HuH-7.5 (cell line): ENCODE measurements at places on chromosomes 5 and 9.

DNA sequence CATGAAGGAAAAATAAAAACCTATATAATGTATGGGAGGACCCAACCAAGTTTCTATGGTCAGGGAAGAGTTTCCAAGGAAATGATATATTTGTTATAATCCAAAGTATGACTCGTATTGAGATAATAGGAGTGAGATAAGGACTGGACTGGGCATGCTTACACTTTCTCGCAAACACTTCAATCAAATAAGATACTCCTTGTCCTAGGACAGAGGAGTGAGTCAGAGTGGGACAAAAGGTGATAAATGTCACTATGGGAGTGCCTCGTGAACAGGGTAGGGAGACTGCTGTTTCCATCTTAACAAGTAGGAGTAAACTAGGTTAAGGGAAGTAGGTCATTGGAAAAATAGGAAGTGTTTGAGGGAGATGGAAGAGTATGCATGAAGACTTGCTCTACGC is 47.2 kb downstream of the MACIR start:
- no peak for DNase-seq

DNA sequence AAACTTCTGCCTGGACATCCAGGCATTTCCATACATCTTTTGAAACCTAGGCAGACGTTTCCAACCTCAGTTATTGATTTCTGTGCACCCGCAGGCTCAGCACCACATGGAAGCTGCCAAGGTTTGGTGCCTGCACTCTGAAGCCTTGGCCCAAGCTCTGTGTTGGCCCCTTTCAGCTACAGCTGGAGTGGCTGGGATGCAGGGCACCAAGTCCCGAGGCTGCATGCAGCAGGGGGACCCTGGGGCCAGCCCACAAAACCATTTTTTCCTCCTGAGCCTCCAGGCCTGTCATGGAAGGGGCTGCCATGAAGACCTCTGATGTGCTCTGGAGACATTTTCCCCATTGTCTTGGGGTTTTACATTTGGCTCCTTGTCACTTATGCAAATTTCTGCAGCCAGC is 49.9 kb downstream of the NFX1 start:
- DNase-seq: no peak

- peak; percentile 27 for DNase-seq
Measured at GRCh38 chr9:84315278-84315877, 25.2 kb downstream of the SLC28A3 start.

DNA sequence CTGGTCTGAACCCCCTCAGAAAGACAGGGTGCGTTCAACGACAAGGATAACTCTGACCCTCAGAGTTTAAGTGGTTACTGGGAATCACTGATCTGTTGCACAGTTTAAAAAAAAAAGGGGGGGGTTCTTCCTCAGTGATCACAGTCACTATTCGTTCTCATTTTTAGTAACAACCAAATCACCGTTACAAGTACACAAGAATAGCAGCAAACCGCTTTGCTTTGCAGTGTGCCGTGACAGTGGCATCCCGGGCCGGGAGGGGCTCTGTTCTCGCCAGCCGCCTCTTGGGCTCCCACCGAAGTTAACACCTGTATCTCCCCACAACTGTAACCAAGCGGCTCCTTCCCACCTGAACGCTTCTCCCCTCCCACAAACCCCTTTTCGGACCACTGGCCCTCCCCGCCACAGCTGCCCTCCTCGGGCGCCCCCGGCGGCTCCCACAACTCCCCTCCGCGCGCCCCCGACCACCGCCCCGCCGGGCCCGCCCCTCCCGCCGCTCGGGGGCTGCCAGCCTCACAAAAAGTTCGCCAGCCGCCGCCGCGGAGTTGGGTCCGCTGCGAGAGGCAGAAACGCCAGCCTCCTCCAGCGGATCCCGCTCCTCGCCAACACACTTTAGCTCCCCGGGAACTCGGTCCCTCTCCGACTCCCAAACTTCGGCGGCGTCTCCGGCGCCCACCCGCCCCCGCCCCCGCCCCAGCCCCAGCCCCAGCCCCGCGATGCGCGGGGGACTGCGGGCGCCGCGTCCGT is 1.2 kb downstream of the SSBP2 start:
- peak; percentile 46 for DNase-seq

- DNase-seq: no peak
Measured at GRCh38 chr5:79499640-79500273, 14.2 kb downstream of the HOMER1 start.

- DNase-seq: no peak
Measured at GRCh38 chr9:118674942-118675341, 694.3 kb downstream of the BRINP1 start.

GRCh38 chr9:110890416-110890815 is 147.9 kb downstream of the LPAR1 start:
- no peak for DNase-seq

- no peak for DNase-seq
Measured at GRCh38 chr5:119631660-119632059, 2.3 kb downstream of the FAM170A start.

DNA sequence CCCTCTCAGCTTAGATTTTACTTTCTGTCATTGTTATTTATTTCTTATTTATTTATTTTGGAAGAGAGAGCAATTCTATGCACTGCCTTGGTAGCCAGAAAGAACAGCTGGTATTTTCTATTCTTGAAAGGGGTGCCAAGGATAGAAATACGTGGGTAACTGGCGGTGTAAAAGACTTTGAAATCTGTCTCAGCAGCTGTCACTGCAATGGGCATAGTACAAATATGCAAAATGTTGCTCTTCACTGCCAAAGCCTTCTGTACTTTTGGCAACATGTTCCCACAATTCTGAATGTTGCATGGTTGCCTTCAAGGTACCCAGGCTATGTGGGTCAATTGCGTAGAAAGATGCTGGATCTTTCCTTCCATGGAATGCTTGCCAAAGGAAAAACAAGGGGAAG is 230.2 kb upstream of the EDIL3 start:
- no peak for DNase-seq

GRCh38 chr5:35146406-35146805 is 83.9 kb downstream of the PRLR start:
- no peak for DNase-seq

DNA sequence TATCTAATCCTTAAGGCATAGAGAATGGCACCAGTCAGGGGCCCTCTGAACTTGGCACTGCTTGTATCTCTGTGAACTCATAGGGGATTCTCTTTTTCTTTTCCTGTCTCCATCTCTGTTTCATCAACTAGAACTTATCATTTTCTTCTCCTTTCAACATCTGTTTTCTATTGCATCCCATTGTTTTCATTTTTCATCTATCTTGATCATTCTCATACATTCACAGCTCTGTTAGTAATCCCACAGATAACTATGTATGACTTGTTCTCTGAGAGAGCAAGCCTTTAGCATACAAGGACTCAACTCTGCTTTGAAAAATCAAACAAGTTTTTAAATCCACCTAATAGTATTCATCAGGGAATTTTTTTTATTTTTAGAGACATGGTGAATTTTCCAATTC is 264.3 kb downstream of the ARRDC3 start:
- DNase-seq: no peak

GRCh38 chr9:83239747-83240146 is 176.8 kb upstream of the RASEF start:
- no peak for DNase-seq

DNA sequence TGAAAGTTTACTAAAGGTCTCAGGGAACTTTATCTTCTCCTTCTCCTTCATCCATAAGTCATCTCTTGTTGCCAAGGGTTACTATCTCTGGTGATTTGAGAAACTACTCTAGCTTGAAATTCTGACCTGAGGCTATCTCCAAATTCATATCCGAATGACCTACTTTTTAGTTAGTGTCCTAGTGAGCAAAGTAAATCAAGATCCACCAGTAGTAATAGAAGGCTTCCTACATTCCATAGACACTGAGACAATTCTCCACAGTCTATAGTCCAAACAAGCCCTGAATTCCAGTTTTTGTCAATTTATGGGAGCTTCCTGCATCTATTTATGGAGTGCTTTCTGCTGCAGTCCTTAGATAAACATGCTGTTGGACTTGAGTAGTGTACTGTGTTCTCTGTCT is 5.0 kb downstream of the IL7R start:
- DNase-seq: no peak

GRCh38 chr5:2863675-2864433 is 112.4 kb upstream of the IRX2 start:
- DNase-seq: no peak

DNA sequence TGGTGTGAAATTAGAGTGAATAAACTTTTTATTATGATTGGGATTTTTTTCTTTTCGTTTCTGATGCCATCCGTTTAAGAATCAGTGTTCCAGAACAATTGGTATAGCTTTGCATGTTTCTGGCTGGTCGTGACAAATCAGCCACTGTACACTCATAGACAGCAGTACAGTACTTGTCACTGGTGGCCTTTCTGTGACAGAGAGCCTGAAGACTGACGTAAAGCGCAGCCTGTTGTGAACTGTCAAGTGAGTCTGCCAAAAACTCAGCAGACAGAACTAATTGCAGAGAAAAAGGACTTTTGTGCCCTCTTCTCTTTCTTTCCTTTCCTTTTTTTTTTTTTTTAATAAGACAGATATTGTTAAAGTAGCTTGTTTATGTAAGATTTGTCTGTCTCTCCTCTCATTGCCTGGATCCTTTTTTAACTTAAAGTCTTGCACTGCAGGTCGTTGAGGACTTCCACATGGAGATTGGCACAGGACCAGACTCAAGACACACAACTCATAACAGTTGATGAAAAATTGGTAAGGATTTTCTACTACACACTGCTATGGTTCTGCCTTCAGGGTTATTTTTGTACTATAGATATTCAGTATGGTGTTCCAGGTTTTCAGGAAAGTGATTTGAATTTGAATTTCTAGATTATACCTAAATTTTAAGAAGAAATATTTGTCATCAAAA is 42.7 kb downstream of the NDUFS4 start:
- DNase-seq: no peak

GRCh38 chr5:128143911-128144310 is 60.3 kb downstream of the SLC12A2 start:
- DNase-seq: no peak

- no peak for DNase-seq
Measured at GRCh38 chr5:16854351-16854750, 81.7 kb downstream of the MYO10 start.

- DNase-seq: no peak
Measured at GRCh38 chr5:72210888-72211678, 103.8 kb downstream of the MAP1B start.

DNA sequence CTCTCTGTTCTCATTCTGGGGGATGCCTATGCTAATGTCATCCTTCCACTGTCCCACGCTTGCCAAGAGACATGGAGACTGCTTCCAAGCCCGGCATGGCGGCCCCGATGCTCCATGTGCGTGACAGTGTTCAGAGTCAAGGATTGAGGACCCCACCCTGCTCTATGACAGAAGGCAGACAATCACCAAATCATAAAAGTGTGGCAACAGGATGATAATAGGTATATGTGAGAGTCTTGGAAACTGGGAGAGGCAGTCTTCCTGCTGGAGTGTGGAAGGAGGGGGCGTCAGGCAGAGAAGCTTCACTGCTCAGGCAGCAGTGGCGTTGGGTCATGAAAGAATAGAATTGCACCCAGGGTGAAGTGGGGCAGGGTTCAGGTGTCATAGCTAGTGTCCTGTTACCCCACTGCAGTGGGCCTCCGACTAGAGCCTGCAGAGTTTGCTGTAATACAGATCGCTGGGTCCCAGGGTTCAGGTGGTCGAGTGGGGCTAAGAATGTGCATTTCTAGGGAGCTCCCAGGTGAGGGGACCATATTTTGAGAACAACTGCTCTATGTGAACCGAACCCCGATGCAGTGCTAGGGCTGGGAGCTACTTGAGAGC is 12.5 kb upstream of the GADD45G start:
- DNase-seq: no peak

DNA sequence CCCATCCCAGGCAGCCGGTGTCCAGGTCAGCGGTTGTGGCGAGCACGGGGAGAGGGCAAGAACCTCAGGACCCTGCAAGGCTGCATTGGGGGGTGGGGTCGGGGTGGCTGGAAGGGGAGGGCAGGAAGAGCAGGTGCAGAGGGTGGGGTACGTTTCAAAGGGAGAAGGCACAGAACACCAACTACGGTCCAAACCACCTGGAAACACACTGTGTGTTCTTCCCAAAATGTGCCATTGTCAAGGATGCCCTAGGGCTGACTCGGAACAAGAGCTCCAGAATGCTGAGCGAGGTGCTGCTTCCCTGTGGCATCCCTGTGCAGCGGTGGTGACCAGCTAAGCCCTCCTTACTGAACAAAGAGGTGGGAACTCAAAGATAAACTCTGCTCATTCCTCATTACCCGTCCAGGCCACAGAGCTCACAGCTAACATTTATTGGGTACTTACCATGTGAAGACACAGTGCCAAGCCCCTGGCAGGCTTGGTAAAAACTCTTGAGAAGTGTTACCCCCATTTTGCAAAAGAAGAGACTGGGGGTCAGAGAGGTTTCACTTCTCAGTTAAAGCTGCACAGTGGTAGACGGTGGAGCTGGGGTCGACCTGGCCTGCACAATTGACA is 153.8 kb downstream of the COL23A1 start:
- no peak for DNase-seq

DNA sequence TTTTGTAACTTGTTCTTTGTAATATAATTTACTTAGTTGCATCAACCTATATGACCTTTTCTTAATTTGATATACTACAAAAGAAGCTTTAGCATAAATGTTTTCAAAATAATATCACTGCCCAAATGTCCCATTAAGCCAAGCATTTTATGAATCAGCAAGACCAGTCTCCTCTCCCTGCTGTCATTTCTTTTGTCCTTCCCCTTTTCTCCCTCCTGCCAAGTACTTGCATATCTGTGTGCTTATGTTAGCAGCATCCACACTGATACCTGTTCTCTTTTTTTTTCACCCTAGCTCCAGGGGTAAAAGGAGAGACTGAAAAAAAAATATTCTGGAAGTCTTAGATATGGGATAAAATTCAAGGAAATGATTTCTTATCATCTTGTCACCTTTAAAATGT is 69.7 kb downstream of the ZSWIM6 start:
- DNase-seq: no peak

GRCh38 chr5:81789033-81789432 is 38.1 kb upstream of the SSBP2 start:
- no peak for DNase-seq

- no peak for DNase-seq
Measured at GRCh38 chr5:172918421-172919371, 40.5 kb upstream of the RPL26L1 start.

DNA sequence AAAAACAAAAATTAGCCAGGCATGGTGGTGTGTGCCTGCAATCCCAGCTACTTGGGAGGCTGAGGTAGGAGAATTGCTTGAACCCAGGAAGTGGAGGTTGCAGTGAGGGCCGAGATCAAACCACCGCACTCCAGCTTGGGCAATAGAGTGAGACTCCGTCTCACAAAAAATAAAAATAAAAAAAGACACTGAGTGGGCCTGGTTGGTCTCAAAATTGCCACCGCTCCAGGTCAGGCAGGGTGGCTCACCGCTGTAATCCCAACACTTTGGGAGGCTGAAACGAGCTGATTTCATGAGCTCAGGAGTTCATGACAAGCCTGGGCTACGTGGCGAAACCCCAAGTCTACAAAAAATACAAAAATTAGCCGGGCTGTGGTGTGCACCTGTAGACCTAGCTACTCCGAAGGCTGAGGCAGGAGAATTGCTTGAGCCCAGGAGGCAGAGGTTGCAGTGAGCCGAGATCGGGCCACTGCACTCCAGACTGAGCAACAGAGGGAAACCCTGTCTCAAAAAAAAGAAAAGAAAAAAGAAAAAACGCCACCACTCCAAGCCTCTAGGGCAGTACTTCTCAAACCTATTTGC is 1.8 kb downstream of the STK10 start:
- no peak for DNase-seq

- no peak for DNase-seq
Measured at GRCh38 chr5:77322406-77322805, 111.9 kb downstream of the PDE8B start.

- no peak for DNase-seq
Measured at GRCh38 chr5:126471875-126472537, 48.8 kb downstream of the GRAMD2B start.
